ENCODE measurements at places on chromosomes 2 and 18.

- no peak for DNase-seq
Measured at GRCh38 chr2:176412136-176412535, 142.9 kb downstream of the MTX2 start.

GRCh38 chr2:47282621-47283272, 120.2 kb upstream of the MSH2 start:
- no peak for DNase-seq

DNA sequence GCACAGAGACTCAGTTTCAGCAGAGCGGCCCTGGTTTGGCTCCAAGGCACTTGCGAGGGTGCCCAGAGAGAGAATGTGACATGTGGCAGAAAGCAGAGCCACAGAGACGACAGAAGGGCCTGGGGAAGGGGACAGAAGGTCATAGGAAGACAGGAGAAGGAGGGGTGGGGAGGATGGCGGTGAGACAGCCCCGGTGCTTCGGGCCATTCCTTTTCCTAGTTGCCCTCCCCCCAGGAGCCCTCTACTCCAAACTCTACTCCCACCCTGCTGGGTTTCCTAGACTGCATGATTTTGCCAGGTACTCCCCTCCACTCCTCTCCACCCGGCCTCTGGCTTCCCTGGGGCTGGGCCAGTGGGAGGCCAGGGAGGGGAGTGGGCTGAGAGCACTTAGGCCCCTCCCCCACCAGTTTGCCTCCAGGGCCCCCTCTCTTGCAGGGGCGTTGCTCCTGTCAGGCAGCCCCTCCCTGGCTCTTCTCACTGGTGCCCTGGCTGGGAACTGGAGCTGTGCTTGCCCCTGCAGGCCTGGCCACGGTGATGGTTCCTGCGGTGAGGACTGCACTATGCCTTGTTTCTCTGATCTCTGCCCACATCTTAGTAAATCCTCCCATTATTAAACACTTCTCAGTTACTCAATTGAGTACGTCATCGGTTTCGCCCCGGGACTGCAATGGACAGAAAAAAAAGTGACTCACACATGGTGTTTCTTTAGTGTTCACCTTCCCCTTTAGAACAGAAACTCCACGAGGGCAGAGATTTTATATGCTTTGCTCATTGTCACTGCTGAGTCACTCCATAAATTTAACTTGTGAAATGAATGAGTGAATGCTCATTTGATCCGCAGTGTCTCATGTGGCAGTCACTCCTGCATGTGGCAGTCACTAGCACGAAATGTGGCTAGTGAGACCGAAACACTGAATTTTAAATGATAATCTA, 58.7 kb upstream of the SP3 start:
- no peak for DNase-seq

GRCh38 chr18:21184396-21184996, 57.5 kb upstream of the GREB1L start:
- no peak for DNase-seq

- DNase-seq: no peak
Measured at GRCh38 chr18:65365245-65365980, 385.4 kb upstream of the CDH7 start.

DNA sequence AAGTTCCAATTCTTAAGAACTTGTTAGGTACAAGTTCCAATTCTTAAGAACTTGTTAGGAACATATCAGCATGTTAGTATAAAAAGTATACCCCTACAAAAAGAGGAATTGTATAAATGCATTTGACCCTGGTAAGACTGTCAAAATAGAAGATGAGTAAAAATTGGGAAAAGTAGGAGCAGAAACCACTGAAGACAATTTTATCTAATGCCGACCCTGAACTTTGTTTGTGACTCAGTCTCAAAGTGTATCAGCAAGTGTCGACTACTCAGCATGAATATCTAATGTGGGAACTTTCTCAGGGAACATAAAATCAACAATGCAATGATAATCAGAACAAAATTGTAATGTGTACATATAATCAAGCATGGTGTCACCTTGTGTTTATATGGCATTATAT, 583 bp upstream of the CD226 start:
- no peak for DNase-seq

GRCh38 chr2:203463266-203463678, 71.8 kb downstream of the RAPH1 start:
- DNase-seq: no peak

DNA sequence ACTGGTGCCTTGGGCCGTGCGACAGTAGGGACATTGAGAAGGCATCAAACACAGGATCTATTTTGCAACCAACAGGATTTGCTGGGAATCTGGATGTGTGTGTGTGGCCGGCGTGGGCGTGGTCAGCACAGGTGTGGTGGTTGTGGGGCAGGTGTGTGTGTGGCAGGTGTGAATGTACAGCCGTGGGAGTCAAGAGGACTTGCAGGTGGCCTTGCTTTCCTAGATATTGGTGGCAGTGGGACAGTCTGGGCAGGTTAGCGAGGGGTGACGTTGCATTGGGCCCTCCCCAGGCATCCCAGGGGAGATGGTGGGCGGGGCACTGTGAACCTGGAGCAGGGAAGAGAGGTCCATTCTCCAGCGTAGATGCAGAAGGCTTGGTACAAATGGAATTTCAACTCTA, 3.2 kb upstream of the LIMS2 start:
- DNase-seq: no peak

DNA sequence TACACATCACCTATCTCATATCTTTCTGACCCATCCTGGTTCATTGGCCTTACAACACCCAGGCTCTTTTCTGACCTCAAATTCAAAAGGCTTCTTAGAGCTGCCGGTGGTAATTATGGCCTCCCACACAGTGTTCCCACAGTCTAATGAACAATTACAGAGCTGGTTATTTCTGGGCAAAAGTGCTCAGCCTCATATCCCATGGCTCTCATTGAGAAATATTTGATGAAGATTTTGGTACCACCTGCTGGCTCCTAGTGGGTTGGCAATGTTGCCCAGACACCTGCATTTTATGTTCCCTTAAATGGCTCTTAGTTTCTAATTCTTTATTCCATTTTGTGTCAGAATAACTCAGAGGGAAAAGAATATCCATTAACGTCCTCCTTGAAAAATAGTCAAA, 20.1 kb upstream of the SCYGR2 start:
- DNase-seq: no peak

- DNase-seq: no peak
Measured at GRCh38 chr2:197247083-197247482, 63.5 kb downstream of the ANKRD44 start.

DNA sequence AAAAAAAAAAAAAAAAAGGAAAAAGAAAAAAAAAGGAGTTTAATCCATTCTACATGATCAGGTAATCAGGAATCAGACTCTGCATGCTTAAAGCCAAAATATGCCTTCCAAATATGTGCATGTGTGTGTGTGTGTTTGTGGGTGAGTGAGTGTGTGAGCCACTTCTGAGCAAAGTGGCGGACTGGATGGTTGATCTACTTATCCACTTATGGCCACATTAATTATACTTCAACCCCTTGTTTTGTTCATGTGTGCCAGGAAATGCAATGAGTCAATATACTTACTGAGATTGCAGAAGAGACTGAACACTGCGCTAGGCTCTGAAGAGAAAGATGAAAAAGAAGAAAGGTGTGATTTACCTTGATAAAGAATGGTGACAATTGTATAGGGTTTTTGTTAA, 586.5 kb upstream of the NXPH2 start:
- no peak for DNase-seq

DNA sequence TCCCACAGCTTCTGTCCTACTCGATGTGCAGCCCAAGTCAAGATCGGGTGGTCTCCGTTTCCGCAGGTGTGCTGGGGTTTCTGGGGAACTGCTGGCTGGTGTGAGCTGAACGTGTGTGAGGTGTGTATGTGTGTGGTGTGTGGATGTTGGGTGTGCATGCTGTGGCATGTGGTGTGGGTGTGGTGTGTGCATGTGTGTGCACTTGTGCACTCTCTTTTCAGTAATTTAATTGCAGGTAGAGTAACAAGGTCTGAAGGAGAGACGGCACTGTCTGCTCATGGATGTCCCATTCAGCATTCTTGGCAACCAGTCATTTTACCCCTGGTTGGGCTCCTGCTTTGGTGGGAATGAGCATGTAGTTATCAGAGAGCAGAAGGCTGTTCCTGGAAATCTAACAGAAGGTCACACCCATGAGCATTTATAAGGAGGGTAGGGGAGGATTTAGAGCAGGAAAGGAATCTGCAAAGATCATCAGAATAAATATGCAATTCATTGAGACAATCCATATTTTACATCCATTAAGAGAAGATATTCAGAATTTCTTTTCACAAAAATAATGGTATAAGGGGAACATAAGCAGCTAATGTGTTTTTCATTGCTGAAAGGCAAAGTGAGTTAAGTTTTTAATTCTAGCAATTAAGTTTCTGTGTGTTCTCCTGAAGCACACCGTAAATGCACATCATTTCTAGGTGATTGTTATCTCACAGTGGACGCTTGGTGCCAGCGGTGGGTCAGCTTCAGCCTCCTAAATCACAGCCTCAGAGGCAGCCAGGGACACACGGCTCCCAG, 60.7 kb downstream of the ADI1 start:
- no peak for DNase-seq

DNA sequence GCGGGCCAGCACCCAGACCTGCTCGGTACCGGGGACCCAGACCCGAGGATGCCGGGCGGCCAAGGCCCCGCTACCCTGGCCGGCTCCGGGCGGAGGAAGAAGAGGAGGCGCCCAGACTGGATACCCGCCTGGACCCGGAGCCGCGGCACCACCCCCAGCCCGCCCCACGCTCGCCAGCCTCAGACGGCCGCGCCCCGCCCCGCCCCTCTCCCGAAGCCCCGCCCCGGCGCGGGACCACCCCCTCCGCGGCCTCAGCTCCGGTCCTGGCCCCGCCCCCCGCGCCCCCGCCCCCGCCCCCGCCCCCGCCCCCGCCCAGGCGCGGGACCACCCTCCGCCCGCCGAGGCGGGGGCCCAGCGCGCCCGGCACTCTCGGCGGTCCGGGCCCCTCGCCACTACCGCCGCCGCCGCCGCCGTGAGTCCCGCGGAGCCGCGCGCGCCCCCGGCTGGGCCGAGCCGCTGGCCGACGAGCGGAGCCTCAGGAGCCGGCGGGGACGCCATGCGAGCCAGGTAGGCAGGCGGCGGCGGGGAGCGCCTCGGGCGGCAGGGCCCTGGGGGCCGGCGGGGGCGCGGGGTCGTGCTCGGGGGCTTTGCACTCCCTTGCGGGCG, at the start of gene SH3BP4:
Gene SH3BP4, plus strand, starts transcription at position 354 of the 606 bp plus-strand sequence. CDS start 82,986 bp downstream, outside the sequence.
- no peak for DNase-seq

GRCh38 chr2:75853436-75853835, 142.7 kb upstream of the GCFC2 start:
- no peak for DNase-seq

DNA sequence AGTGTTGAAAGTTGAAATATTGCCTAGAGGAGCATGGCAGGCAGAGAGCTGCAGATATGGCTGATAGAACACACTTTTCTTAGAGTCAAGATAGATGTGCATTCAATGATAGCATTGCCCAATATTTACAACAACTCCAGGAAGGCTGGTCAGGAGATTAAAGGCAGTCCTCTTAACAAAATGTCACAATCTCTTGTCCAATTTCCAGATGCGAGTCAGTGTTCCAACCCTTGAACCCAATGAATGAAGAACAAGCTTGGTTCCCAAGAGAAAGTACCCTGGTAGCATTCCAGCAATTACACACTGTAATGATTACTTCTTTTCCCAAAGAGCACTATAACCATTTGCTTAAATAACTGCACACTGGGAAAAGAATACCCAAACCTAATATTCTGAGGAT, 839.4 kb upstream of the VRK2 start:
- no peak for DNase-seq

DNA sequence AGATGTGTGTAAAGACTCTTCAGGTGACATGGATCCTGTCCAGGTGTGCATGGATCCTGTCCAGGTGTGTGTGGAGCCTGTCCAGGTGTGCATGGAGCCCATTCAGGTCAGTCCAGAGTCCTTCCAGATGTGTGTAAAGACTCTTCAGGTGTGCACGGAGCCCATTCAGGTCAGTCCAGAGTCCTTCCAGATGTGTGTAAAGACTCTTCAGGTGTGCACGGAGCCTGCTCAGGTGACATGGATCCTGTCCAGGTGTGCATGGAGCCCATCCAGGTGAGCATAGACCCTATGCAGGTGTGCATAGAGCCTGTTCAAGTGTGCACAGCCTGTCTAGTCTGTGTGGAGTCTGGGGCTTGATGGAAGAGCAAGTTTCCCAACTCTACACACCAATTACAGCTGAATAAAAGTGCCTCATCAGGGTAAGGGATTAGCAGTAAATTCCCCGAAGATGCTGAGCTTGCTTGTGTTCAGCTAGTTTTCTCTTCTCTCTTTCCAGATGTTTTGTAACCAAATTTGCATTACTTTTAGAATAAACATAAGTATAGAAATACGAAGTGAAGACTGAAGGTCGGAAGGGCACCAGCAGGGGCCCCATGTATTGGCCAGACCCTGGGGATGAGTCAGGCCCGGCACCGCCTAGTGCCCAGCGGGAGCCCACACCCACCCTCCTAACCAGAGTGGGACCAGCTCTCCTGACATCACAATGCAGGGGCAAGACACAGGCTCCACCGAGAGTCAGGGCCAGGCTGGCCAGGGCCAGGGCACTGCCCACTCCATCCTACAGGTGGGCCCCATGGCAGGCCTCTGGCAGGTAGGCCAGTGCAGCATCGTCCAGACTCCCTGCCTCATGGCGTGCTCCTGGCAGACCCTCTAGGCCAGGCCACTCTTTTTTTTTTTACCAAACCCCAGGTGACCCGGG, 38.6 kb upstream of the GPC1 start:
- DNase-seq: no peak

DNA sequence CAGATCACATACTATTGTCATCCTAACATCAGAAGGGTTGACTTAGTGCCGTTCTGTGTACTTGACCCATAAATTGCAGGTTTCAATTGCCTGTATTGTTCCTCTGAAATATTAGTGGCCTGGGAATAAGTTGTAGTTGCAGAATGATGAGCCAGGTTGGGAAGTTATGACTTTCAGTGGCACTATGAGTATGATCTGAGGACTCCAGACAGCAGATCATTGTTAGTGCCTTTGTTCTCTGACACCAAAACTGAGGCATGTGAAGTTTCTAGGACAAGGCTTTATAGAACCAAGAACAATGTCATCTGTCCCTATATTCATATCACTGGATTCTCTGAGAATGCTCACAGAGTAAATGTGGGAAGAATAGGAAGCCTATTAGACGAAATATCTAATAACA, 403.7 kb downstream of the STK39 start:
- DNase-seq: no peak

DNA sequence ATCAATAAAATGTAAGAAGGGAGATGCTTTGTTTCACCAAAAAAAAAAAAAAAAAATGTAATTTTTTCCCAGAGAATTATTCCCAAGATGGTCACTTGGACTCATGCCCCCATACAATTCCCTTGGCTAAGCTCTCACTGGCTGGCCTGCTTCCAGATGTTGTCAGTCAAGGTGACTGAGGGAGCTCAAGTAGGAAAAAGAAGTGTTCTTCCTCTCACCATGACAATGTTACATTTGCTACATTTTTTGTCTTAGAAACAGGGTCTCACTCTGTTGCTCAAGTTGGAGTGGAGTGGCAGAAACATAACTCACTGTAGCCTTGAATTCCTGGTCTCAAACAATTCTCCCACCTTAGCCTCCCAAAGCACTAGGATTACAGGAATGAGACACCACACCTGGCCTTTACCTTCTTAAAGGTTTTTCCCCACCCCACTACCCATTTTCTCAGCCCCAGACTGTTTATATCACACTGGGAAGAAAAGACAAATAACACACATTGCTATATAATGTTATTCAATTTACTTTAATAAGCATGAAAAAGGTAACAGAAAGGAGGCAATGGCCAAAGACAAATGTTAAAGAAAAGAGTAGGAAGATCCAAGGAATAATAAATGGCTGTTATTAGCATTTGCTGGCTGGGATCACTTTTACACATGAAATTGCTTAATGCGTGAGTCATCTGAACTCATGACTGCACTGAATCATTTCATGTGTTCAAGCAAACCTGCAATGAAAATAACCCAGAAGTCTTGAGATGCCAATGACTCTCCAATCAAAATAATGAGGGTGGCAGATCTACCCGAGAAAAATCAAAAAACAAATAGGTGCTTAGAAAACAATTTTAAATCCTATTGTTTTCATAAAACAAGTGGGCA, 45.2 kb downstream of the ACVR1 start:
- no peak for DNase-seq
